HT1080 (cell line): ENCODE measurements at places on chromosomes 7 and 10. TPM values are rescaled to one million over a fixed set of nuclear protein-coding genes. Genes with fewer than 3 reads are reported as not detected.

Gene SPDYE9
- not detected in 2 replicates for total RNA-seq

Gene EFCAB10
- not detected in 2 replicates for total RNA-seq

Gene CC2D2B
- not detected in 2 replicates for total RNA-seq

Gene PIP
- not detected in 2 replicates for total RNA-seq

Gene LHFPL3
- total RNA-seq = not detected in 2 replicates

Gene C7orf25
- 9.0 and 12.5 TPM in 2 replicates for total RNA-seq

Gene MMP21
- not detected in 2 replicates for total RNA-seq

Gene SLC26A3
- total RNA-seq = not detected in 2 replicates

Gene DNAJB12
- 43.8 and 53.5 TPM in 2 replicates for total RNA-seq

Gene SPDYE5
- not detected in 2 replicates for total RNA-seq

Gene GATA3
- total RNA-seq = 0.68 and 1.2 TPM in 2 replicates

Gene SYT15
- 0.07 and 0.08 TPM in 2 replicates for total RNA-seq

Gene FANK1
- total RNA-seq = 0.42 TPM in 1 of 2 replicates, not detected in the other

Gene SPDYE11
- not detected in 2 replicates for total RNA-seq

Gene ZNHIT1
- 148 and 157 TPM in 2 replicates for total RNA-seq

Gene PRR15
- total RNA-seq = not detected in 2 replicates

Gene YAE1
- 39.8 and 55.4 TPM in 2 replicates for total RNA-seq

Gene LDB1
- total RNA-seq = 32.2 and 34.4 TPM in 2 replicates

Gene CACNB2
- total RNA-seq = 0.03 TPM in 1 of 2 replicates, not detected in the other

Gene CALCR
- total RNA-seq = not detected in 2 replicates

Gene DDC
- total RNA-seq = not detected in 2 replicates

Gene CH25H
- not detected in 2 replicates for total RNA-seq

Gene SORCS1
- total RNA-seq = 0.29 and 0.40 TPM in 2 replicates

Gene MAGI2
- 0.39 and 0.84 TPM in 2 replicates for total RNA-seq
